Activated CD8-positive, alpha-beta T cell treated with anti-CD3 and anti-CD28 coated beads for 36 hours (primary cell): ENCODE measurements at places on chromosomes 2 and 18.

- DNase-seq = no peak
Measured at GRCh38 chr2:45269149-45269793, 260.0 kb upstream of the SIX2 start.

- DNase-seq = no peak
Measured at GRCh38 chr2:29544031-29544430, 377.4 kb downstream of the ALK start.

- DNase-seq = no peak
Measured at GRCh38 chr2:10168221-10168620, 45.7 kb downstream of the RRM2 start.

- DNase-seq = peak; percentile 56
Measured at GRCh38 chr2:218218268-218219185, 1.5 kb downstream of the ARPC2 start.

- no peak for DNase-seq
Measured at GRCh38 chr2:101560780-101561315, 85.9 kb upstream of the RFX8 start.

- DNase-seq = no peak
Measured at GRCh38 chr18:28972333-28972907, 795.5 kb upstream of the CDH2 start.

DNA sequence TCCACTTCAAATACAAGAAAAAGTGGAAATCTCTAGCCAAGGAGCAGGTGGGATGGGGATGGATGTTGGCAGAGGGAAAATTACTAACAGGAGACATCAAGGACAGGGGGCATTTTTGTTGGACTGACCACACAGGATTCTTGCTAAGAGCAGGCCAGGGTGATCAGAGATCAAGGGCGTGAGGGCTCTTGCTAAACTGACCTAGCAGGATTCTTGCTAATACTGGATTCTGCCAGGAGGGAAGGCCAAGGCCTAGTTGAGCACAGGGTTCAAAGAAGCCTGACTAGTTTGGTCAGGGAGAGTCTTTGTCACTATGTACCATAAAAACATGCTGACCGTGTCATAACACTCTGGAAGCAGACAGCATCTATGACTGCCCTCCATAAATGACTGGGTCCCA is 442.7 kb downstream of the PID1 start:
- DNase-seq = no peak

GRCh38 chr2:206336861-206337260 is 62.4 kb downstream of the ZDBF2 start:
- no peak for DNase-seq

GRCh38 chr2:216871333-216871934 is 11.6 kb upstream of the TNP1 start:
- DNase-seq = no peak

GRCh38 chr2:97996679-97997078 is 931 bp upstream of the TMEM131 start:
- no peak for DNase-seq

- no peak for DNase-seq
Measured at GRCh38 chr2:237064203-237065070, 21.3 kb upstream of the COPS8 start.

DNA sequence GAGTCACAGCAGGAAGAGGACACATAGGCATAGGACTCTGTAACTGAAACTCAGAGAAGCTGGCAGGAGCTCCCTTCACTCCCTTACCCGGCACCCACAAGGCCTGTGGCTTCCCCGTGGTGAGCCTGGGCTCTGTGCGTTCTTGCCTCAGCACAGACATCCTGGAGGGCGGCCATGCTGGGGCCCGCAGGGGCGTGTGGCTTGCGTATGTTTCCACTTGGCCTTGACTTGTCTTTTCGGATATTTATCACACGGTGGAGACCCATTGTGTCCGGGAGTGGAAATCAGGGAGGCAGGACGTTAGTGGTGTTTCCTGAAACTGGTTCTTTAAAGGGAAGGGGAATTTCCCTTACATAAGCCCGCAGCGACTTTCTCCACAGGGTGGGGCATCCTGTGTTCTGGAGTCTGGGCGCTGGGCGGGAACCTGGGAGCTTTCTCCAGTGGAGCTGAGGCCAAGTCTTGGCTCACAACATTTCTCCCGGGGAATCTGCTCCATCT is 49.9 kb upstream of the EML6 start:
- peak; percentile 82 for DNase-seq

DNA sequence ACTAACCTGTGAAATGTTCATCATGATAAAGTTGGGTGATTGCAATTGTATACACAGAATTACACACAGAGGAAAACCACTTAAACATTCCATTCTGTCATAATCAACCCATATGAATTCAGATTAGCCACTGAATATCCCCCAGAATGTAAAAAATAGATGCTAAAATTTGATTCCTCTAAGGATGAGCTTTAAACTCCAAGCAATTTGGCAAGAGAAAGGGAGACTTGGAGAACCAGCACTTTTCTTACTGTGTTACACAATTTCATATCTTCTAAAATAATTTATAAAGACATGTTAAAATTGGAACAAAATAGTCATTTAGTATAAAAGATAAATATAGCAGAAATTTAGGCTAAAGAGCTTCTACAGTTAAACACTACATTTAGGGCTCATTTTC is 146.3 kb upstream of the LMAN1 start:
- DNase-seq = no peak

- DNase-seq = no peak
Measured at GRCh38 chr18:23068570-23069310, 66.5 kb upstream of the CABLES1 start.

DNA sequence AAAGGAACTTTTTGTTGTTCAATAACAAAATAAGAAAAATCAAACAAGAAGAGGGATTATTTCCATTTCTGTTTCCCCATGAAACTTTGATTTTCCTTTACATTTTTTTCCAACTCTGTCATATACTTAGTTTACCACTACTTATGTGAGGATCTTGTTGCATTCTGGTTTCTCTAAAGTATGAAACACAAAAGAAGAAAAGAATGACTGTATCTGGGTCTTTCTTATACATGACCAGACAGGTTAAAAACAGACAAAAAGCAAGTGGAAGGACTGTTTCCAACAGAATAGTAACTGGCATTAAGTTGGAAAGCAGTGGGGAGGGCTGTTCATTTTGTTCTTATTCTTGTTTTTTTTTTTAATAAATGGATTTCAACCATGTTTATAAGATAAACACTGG is 1207.8 kb upstream of the FAM98A start:
- DNase-seq = no peak

GRCh38 chr2:226308323-226308680 is 491.3 kb downstream of the IRS1 start:
- DNase-seq = no peak

DNA sequence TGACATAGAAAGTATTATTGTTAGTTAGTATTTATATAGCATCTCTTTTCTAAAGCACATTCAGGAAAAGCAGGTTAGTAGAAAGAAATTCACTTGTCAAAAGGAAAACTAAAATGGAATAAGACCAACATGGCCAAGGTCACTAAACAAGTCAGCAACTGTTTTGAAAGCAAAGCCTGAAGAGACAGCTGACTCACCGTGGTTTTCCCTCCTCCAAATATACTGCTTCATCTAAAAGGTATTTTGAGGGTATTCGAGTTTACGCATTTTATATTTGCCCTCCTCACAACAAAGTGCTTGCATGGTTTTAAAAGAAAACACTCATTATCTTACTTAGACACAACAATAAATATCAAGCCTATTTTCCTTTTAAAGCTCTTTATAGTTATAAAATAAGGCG is 24.0 kb downstream of the ZNF385B start:
- no peak for DNase-seq
